ENCODE measurements at places on chromosomes 11 and 22.

- DNase-seq, result no peak
Measured at GRCh38 chr11:57977709-57978108, 46.0 kb upstream of the OR9Q1 start.

GRCh38 chr11:40099426-40100161 lies 1359.9 kb downstream of the LRRC4C start:
- no peak for DNase-seq

DNA sequence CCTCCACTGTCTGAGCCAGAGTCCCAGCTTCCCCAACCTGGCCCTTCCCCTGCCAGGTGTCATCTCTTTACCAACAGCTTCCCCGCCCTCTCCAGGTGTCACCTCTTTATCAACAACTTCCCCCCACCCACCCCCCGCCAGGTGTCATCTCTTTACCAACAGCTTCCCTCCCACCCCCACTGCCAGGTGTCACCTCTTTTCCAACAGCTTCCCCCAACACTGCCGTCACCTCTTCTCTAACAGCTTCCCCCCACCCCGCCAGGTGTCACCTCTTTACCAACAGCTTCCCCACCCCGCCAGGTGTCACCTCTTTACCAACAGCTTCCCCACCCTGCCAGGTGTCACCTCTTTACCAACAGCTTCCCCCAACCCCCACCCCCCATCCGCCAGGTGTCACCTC lies 29.8 kb upstream of the TTLL12 start:
- no peak for DNase-seq

DNA sequence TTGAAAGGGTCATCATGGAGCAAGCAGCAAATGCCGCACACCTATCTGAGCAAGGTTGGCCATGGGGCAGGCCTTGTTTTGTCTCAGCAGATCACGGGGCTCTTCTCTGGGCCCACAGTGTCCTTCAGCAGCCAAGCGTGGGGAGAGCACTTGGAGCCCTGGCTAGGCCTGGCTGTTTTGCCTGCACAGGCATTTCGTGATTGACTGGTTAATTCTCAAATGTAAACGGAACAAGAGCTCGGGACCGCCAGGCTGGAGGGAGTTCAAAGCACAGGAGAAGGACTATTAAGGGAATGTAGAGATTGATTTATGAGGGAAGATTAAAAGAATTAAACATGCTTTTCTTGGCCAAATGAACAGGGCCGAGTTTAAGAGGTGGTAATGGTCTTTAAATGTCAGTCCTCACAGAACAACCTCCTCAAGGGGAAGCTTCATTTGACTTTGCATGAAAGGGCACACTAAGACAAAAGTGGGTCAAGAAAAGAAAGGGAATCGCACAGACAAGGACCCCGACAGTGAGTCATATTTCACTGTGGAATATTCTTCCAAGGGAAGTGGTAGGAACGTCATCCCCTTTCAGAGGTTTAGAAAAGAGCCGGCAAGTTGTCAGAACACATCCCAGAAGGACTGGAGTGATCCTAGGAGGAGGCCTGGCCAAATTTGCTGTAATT lies 20.7 kb downstream of the SPON1 start:
- DNase-seq, result no peak
